Right ventricle myocardium inferior (tissue), 1 donor: ENCODE measurements at places on chromosomes 4 and X. TPM values are rescaled to one million over a fixed set of nuclear protein-coding genes. Genes with fewer than 3 reads are reported as not detected.

- no peak for DNase-seq
These were observed 7.9 kb downstream of the GTPBP6 start for GRCh38 chrX:310621-311155.

- DNase-seq = no peak
These were observed 248.5 kb upstream of the DIAPH2 start for GRCh38 chrX:96436105-96436504.

- DNase-seq = peak; percentile 74
These were observed 48.5 kb downstream of the AWAT2 start for GRCh38 chrX:70001269-70001668.

GRCh38 chrX:21559417-21559816 is 98.7 kb downstream of the KLHL34 start:
- DNase-seq = no peak

GRCh38 chr4:175048906-175049305 is 130.7 kb downstream of the ADAM29 start:
- DNase-seq = no peak

GRCh38 chr4:156377036-156377710 is 423.5 kb upstream of the CTSO start:
- no peak for DNase-seq

- no peak for DNase-seq
These were observed 42.1 kb upstream of the USP46 start for GRCh38 chr4:52701207-52701606.

GRCh38 chr4:101125045-101125942 is 222.0 kb downstream of the PPP3CA start:
- DNase-seq = no peak

DNA sequence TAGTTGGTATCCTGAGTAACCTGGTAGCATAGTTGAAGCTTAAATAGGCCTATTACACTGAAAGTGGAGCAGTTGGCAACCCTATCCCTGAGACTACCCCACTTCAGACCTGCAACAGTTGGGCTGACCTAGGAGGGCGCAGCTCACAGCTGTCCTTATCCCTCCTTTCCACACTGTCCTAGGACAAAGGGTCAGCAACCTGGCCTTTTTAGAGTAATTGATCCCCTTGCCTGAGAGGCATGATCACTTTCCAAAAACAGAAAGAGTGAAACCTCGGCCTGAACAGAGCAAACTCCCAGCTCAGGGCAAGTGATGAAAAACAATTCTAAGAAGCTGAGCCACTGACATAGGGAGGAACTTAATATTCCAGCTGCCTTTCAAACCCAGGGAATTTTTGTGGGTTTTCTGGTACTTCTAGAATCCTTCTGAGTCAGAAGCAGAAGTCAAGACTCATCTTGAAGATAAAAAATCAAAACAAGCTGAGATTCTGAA is 94.9 kb upstream of the MYOZ2 start:
- DNase-seq = no peak

DNA sequence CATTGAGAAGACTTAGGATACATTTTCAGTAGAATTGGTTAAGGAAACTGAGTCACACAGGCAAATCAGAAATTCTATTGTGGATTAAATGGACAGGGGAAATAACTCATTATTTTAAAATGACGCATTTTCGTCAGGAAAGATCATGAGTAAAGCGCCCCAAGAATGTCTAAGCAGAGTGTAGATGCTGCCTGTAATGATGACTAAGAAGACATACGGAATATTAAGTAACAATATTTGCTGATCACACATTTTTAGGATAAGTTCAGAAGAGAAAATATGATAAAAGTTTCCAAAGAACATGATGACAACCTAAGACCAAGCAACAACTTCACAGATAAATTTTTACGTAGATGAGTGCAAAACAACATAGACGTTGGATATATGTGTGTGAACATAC is 596.3 kb upstream of the TENM3 start:
- DNase-seq = no peak

- DNase-seq = no peak
These were observed 42.0 kb downstream of the MAOB start for GRCh38 chrX:43840265-43840664.

DNA sequence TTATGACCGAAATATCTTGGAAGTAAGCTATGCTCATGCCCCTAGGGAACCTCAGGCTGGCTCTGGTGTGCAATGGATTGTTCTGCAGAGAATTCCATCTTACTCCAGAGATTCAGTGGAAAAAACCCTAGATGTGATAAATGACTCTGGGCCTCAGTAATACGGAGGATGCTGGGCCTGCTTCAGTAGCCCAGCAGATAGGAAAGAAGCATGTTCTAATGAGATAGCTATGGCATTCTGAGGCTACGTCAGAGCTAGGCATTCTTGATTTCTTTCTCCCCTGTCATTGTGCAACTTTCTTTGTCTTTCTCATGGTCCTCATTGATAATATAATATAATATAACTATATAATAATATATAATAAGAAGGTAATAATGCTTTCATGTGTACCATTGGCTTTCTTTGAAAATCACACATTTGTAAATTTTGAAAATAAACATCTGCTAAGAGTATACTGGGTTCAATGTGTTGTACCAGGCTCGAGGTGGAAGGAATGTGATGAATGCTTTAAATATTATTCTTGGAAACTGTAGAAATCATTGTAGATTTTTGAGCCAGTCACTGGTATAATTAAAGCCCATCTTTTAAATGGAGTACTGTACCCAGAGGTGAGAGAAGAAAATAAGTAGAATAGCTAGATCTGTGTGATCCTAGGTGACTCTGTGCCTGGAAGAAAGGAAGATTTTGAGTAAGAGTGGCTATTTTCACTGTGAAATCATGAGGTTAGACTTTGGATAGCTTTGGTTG is 152.0 kb downstream of the IL15 start:
- DNase-seq = no peak

DNA sequence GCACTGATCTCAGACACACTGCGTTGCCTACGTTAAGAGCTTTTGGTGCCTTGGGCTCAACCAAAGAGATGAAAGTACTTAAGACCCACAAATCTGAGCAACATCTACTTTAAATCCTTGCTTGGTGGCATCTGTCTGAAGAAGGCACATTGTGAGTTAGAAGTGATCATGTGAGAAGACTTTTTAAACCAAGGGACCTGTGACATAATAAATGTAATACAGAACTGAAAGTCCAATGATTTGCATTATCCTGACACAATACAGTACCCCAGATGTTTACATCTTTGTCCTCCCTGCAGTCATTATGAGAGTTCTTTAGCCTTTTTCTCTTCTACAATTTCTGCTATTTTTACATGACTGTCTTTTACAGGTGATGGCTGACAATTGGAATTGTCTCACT is 96.7 kb upstream of the FTHL17 start:
- no peak for DNase-seq

DNA sequence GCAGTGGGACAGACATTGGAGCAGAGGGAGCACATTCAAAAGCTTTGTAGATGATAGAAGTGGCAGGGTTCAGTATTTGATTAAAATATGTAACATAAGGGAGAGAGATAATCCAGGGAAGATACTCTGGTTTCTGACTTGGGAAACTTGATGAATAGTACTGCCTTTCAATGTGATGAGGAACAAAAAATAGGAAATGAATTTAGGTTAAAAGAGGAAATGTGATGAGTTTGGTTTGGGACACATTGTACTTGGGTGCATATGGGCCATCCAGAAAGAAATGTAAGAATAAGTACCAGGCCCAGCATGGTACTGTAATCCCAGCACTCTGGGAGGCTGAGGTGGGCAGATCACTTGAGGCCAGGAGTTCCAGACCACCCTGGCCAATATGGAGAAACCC is 20.9 kb upstream of the NDNF start:
- DNase-seq = no peak

DNA sequence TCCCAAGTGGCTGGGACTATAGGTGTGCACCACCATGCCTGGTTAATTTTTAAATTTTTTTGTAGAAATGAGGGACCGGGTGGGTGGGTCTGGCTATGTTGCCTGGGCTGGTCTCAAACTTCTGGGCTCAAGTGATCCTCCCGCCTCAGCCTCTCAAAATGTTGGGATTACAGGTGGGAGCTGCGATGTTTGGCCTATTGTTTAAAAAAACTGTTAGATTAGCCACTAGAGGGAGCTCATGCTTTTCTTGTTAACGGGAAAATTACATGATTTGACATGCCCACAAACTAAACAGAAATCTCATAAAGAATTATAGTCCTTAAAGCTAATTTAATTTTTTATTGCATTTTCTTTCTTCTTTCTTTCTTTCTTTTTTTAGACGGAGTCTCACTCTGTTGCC is 5.0 kb upstream of the SDAD1 start:
- DNase-seq = no peak

- DNase-seq = no peak
These were observed 322.0 kb downstream of the FSTL5 start for GRCh38 chr4:161841759-161842158.

- no peak for DNase-seq
These were observed 88.7 kb upstream of the HPF1 start for GRCh38 chr4:169846396-169846795.

DNA sequence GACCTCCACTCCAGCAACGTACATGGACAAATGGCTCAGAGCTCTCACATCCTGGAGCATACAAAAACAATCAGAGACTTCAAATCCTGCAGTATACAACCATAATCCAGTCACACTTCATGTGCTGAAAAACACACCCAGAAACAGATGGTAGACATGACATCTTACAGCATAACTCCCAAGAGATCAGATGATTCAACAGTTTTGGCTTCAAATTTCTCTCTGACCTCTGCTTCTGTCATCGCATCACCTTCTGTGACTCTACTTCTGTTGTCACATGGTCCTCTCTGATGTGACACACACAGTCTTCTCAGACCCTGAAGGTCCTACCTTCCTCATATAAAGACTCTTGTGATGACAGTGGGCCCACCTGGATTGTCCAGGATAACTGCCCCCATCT is 18.5 kb downstream of the SUV39H1 start:
- DNase-seq = no peak

PDGFC gene
- 12.6 TPM for total RNA-seq

CFAP47 gene
- total RNA-seq = not detected

ASB12 gene
- 2.5 TPM for total RNA-seq

DUSP9 gene
- total RNA-seq = 0.19 TPM

TLR10 gene
- not detected for total RNA-seq

OR13H1 gene
- not detected for total RNA-seq

SOX3 gene
- not detected for total RNA-seq

AWAT2 gene
- not detected for total RNA-seq

ADH4 gene
- not detected for total RNA-seq

HSFX2 gene
- not detected for total RNA-seq
